Hematopoietic multipotent progenitor cell treated with erythropoietin and hydrocortisone succinate and interleukin-3 and kit ligand, for 4 days (in vitro differentiated cells): ENCODE measurements at places on chromosomes 11 and 22.

GRCh38 chr22:20433686-20434241 is 3.9 kb downstream of the SCARF2 start:
- DNase-seq: no peak

DNA sequence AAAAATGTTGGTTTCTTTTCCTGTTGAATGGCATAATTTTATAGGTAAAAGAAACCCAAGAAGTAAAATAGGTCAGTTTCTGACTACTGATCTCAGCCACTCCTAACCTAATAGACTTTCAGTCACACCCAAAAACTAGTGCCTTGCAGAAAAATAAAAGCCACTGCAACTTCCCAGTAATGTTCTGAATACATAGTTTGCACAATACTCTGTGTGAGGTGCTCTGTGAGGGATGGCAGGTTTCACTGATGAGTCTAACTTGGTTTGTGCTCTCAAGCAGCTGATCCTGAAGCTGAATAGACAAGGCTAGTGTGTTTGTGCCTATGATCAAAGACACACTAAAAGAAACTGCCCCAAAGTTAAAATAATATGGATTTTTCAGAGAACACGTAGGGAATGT is 758.3 kb downstream of the NELL1 start:
- no peak for DNase-seq

DNA sequence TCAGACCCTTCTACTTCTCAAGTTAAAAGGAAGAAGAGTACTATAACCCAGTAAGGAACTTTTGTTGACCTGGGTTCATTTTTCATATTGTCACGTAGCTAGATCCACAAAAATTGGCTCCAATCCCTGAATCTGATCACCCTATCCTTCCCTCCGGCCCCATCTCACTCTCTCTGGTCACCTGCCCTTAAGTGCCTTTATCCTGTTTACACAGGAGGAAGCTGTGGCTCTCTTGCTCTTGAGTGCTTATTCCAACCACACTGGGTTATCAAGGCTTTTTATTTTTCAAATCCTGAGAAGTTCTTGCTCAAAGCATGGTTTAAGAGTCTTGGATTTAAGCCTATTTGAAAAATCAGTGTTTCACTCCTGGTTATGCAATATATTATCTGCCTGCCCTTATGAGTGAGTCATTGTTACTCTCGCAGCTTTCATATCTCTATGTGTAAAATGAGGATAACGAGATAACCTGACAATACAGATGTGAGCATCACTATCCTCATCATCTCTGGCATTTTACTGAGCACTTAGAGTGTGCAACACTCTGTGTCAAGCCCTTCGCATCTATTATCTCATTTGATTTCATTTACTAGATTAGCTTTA is 293.9 kb downstream of the GUCY1A2 start:
- no peak for DNase-seq

DNA sequence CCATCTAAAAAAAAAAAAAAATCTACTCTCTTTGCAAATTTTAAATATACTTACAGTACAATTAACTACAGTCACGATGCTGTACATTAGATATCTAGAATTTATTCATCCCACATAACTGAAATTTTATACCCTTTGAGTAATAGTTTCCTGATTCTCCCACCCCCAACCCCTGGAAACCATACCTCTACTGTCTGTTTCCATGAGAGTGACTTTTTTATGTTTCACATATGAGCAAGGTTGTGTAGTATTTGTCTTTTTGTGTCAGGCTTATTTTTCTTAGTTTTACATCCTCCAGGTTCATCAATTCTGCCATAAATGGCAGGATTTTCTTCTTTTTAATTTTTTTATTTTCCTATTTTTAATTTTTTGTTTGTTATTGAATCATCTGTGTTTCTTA is 3.2 kb downstream of the HBB start:
- peak; percentile 55 for DNase-seq

DNA sequence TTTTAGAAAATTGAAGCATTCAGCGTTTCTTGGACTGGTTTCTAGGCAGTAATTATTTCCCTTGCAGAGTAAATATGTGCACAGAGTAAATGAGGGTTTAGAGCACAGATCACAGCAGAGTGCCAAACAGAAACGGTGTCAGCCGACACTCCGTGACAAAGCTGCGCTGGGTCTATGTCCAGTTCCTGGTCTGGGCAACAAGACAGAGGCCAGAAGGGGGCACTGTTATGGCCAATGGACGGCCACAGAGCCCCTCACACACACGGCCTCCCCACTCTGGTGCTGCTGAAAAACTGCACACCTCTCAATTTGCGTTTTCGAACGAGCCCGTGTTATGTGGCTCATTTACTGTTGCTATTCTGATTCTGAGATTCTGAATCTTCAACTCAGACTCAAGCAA is 180.7 kb downstream of the MPPED1 start:
- peak; percentile 5 for DNase-seq

- no peak for DNase-seq
Observed at GRCh38 chr11:114847306-114847975, 169.1 kb downstream of the NXPE2 start.

GRCh38 chr22:29456211-29456671 is 17.9 kb downstream of the RFPL1 start:
- no peak for DNase-seq

GRCh38 chr11:1936781-1937615 is 10.1 kb upstream of the MRPL23 start:
- DNase-seq: no peak

DNA sequence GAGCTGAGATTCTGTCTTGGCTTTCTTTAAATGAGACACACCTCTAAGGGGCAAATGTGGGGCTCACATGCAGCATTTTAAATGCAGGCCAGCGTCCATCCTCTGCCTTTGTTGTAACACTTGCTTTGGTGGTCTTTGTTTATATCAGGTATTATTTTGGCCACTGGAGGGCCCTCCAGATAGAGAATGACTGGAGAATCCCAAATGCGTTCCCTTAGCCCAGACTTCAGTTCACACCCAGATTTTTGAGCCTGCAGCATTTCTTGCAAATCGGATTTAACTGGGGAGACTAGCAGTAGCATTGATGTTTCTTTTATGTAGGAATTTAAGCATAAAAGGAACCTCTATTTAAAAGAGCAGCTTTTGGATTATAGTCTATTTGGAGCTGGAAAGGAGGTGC is 200.2 kb upstream of the SORL1-AS1 start:
- no peak for DNase-seq

DNA sequence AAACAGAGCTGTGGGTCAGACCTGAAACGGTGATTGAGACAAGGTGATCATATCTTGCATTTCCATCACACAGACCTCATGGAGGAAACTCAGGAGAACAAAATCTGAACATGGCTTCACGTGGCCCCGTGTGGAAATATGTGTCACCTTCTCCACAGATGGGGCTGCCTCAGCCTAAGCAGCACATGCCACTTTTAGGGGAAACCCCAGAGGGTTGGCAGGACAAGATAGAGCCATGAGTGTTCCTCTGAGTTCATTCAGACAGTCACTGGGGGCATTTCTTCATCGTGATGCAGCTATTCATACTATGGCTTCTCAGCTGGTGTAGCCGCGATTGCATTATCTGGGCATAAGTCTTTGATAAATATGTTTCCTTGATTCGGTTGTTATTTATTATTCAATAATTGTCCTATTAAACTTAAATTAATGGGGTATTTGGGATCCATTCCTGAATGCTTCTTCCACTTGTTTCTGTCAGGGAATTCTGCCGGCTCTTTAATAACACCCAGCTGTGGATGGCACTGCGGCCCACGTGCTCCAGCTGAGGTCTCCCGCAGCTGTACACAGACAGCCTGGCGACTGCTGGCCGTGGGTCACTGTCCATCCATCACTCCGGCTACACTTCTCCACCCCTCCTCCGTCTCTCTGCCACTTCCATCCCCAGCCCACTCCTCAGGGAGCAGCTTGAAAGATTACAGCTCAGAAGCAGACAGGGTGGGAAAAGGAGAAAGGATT is 485.1 kb downstream of the OPCML start:
- no peak for DNase-seq
